ENCODE measurements at places on chromosomes 7 and 10. TPM values are rescaled to one million over a fixed set of nuclear protein-coding genes. Genes with fewer than 3 reads are reported as not detected.

Gene RPS24
- 2,311 TPM for total RNA-seq

Gene ZNF117
- 5.8 TPM for total RNA-seq

DNA sequence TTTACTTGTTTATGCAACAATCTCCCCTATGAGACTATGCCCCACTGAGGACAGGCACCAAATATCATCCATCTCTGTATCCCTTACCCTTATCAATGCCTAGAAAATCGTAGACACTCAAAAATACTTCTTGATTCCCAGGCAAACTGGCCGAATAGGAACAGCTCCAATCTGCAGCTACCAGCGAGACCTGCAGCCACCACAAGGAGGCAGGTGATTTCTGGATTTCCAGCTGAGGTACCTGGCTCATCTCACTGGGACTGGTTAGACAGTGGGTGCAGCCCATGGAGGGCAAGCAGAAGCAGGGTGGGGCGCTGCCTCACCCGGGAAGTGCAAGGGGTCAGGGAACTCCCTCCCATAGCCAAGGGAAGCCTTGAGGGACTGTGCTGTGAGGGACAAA, 10.8 kb upstream of the PPP1R3C start:
- H3K36me3 ChIP-seq = no peaks in the 10 kb centered on the region
- H3K4me3 ChIP-seq = no peak overlapping the region
- no peaks in the 10 kb centered on the region for H3K27me3 ChIP-seq

- no peak overlapping the region for H3K4me3 ChIP-seq
- no peaks in the 10 kb centered on the region for H3K4me1 ChIP-seq
- no peak for DNase-seq
- H3K36me3 ChIP-seq = no peaks in the 10 kb centered on the region
- no peaks in the 10 kb centered on the region for H3K27me3 ChIP-seq
Observed at GRCh38 chr7:75809396-75809795, 4.2 kb downstream of the CCL24 start.

DNA sequence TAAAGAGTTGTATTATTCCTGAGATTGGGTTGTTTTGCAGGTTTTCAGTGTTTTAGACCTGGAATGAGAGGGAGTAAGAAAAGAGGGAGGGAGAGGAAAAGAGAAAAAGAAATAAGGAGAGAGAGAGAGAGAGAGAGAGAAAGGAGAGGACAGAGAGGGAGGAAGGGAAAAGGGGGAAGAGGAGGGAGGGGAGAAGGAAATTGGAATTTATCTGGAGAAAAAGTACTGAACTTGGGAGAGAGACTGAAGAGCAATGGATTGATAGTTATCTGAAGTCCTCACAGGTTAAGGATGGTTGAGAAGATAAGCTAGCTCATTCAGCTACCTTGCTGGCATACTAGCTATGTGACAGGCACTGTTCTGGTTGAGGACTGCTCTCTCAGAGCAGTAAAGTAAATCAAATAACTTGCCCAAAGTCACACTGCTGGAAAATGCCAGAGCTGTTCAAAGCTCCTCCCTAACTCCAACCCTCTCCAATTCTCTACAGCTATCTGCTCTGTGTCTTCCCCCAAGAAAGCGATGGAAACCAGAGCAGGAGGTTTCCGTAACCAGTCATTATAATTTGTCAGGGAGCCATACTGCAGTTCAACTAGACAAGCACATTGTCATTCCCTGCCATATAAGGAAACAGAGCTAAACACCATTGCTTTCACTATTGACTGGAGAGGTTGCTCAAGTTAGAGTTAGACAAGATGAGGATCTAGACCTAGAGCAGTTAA, 10.7 kb downstream of the CALD1 start:
- no peak for DNase-seq
- H3K36me3 ChIP-seq = no peaks in the 10 kb centered on the region
- peaks cover 5% of the 10 kb centered on the region for H3K4me1 ChIP-seq
- H3K4me3 ChIP-seq = no peak overlapping the region
- no peaks in the 10 kb centered on the region for H3K27me3 ChIP-seq

DNA sequence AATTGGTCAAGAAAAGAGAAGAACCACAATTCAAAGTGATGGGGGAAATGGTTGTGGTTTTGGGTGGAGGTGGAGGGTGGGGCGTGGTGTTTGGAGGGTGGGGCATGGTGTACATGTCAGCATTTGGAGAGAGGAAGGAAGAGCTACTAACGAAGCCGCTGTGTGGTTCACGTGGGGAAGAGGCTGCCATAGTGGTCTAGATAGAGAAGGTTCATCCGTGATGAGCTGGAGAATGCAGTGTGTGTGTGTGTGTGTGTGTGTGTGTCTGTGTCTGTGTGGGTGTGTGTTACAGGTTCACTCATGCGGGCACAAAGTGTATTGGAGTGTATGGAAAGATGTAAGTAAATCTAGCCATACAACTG, 6.1 kb upstream of the VCL start:
- no peak overlapping the region for H3K27ac ChIP-seq
- no peak for DNase-seq
- no peaks in the 10 kb centered on the region for H3K4me1 ChIP-seq
- H3K27me3 ChIP-seq = no peaks in the 10 kb centered on the region
